ENCODE measurements at places on chromosomes 12 and 14. TPM values are rescaled to one million over a fixed set of nuclear protein-coding genes. Genes with fewer than 3 reads are reported as not detected.

DEGS2 gene
- total RNA-seq = 0.09 TPM

KIF26A gene
- 0.88 TPM for total RNA-seq

LRFN5 gene
- total RNA-seq = not detected

SDS gene
- total RNA-seq = 268 TPM

ADCY6 gene
- 12.2 TPM for total RNA-seq

CFAP54 gene
- 0.13 TPM for total RNA-seq

BLOC1S1 gene
- 90.0 TPM for total RNA-seq

KRT75 gene
- not detected for total RNA-seq

PTHLH gene
- not detected for total RNA-seq

OASL gene
- 15.7 TPM for total RNA-seq

CELA1 gene
- not detected for total RNA-seq

GRCh38 chr12:64042911-64043310 is 179.2 kb downstream of the KICS2 start:
- DNase-seq = no peak

DNA sequence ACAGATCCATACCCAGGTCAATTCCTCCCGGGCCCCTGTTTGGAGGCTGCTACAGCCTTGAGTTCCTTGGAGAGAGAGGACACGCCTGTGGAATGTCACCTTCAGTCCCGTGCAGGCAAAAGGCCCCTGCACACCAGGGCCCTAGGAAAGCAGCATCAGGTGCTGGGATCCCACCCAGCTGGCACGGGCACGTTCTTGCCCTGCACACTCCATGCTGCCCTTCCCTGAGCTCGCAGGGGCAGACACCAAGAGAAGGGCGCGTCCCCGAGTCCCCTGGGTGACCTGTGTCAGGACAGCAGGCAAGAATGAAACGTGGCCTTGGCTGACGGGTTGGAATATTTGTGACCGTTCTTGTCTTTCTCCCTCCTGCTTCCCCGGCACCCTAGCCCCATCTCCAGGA is 67.7 kb downstream of the TSPAN11 start:
- no peak for DNase-seq

DNA sequence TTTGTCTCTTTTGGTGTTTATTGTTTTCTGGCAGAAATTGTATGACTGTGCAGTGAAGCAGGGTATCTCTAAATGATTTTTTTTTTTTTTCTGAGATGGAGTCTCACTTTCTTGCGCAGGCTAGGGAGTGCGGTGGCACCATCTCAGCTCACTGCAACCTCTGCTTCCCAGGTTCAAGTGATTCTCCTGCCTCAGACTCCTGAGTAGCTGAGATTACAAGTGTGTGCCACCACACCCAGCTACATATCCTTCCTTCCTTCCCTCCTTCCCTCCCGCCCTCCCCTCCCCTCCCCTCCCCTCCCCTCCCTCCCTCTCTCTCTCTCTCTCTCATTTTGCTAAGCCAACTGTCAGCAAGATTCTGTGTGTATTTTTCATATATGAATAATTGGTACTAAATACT is 94.4 kb downstream of the PPHLN1 start:
- DNase-seq = no peak

- no peak for DNase-seq
Measured at GRCh38 chr12:65430006-65430405, 151.5 kb downstream of the MSRB3 start.

- peak; percentile 52 for DNase-seq
Measured at GRCh38 chr14:32203928-32204357, 874 bp upstream of the RNU6-8 start.

GRCh38 chr14:77181603-77182437 is at the start of gene TMEM63C:
Gene TMEM63C, plus strand, starts transcription at chr14:77181798. Its CDS starts 37,016 bp downstream, at chr14:77218814.
- DNase-seq = no peak

- no peak for DNase-seq
Measured at GRCh38 chr12:48680861-48681260, 1.2 kb downstream of the KANSL2 start.

- no peak for DNase-seq
Measured at GRCh38 chr12:92124689-92125029, 21.0 kb downstream of the BTG1 start.

- no peak for DNase-seq
Measured at GRCh38 chr14:81716953-81717352, 183.3 kb upstream of the SEL1L start.

DNA sequence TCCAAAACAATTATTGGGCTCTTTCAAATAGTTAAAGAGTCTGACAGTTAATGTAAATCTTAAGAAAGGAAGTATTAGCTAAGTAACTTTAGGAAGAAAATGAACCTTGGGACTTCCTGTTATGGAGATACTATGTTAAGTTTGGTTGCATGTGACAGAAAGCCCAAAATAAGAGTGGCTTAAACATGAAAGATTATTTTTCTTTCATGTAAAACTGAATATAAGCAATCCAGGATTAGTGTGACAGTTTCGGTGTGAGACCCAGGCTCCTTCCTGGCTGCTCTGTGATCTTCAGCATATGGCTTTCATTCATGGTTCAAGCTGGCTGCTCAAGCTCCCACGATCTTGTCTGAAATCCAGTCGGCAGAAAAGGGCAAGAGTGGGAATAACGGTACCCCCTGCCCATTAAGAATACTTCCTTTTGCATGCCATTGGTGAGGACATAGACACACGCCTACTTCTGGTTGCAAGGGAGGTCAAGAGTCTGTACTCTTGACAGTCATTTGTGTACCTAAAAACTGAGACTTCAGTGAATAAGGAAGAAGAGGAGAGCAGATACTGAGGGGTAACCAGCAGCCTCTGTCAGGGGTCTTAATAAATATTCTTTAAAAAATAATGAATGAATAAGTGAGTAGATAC is 2.2 kb upstream of the RPAP3 start:
- DNase-seq = no peak

- DNase-seq = no peak
Measured at GRCh38 chr12:130711756-130712155, 4.3 kb downstream of the RIMBP2 start.

DNA sequence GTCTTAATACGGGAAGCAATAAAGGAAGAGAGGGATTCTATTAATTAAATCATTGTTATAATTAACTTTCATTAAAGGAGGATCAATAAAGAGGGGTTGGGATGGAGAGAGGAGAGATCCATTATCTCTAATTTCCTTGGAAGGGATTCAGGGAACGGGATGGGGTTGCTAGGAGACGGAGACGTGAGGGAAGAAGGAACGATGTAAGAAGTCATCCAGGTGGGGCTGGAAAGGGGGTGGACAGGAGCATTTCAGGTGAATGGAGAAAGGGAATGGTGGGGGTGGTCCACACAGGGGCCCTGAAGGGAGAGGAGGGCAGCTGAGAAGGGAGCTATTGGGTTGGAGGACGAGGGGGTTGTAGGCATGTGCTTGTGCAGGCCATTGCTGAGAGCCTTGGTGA is 17.2 kb downstream of the CALCOCO1 start:
- no peak for DNase-seq

- DNase-seq = no peak
Measured at GRCh38 chr12:98786653-98787052, 141.6 kb downstream of the APAF1 start.

DNA sequence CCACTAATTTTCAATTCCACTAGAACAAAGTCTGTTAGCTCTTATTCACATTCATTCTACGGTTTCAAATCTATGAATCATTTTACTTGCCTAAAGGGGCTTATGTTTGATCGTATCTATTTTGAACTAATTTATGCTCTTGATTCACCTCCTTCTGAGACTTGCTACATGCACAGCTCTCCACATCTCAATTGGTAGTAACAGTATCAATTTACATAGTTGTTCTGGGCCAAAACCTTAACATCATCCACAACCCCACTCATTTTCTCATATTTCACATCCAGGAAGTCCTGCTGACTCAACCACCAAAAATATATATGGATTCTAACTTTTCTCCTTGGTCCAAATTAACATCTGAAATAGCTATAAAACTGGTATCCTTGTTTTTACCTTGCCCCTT is 208.6 kb downstream of the RASSF9 start:
- no peak for DNase-seq

DNA sequence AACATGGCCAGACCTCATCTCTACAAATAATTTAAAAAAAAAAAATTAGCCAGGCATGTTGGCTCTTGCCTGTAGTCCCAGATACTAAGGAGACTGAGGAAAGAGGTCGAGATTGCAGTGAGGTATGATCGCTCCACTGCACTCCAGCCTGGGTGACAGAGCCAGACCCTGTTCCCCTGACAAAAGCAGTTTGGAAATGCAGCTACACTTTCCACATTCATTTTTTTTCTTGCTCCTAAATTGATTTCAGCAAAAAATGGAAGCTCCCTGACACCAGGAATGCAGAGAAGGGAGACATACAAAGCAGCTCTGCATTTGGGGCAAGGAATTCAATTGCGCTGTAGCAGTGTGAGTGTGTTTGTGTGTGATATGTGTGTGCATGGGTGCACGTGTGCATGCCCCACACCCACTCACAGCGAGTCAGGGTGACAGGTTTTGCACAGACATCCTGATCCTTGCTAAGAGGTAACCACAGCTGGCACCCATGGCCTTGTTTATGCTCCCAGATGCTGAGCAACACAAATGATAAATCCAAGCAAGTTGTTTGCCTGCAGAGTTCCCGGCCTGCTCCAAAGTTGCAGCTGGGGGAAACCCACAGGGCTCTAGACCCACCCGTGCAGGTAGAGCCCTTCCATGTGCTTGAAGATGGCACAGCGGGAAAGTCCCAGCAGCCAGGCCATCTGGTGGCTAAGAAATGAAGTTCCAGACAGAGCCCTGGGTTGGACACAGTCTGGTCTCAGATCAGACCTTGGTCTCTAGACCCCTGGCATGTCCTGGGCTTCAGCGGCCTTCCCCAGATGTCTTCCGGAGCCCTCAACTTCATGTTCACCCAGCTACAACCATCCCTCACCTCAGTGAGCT is 25.9 kb upstream of the BDKRB2 start:
- DNase-seq = no peak

DNA sequence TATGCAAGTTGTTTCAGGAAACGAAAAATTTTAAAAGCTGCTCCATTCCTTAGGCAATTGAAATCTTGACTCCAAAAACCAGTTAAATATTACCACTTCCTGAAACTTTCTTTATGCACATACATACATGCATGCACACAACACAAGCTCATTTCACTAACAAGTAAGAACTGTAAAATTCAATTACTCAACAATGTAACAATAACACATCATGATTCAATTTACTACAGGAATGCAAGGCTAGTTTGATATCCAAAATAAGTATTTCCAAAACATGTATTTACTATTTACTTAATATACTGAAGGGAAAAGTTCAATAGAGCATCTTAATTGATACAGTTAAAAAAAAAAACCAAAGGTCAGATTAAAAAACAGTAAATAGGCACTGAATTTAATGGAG is 19.6 kb downstream of the NAP1L1 start:
- DNase-seq = no peak

GRCh38 chr14:60025571-60025970 is 66.2 kb upstream of the PCNX4 start:
- no peak for DNase-seq

GRCh38 chr12:28955931-28956330 is 193.1 kb upstream of the FAR2 start:
- no peak for DNase-seq

- no peak for DNase-seq
Measured at GRCh38 chr12:67794161-67794560, 145.6 kb downstream of the DYRK2 start.
